ENCODE measurements at places on chromosomes 6 and 20.

- no peak for DNase-seq
Measured at GRCh38 chr6:54037277-54037779, 73.9 kb upstream of the MLIP start.

DNA sequence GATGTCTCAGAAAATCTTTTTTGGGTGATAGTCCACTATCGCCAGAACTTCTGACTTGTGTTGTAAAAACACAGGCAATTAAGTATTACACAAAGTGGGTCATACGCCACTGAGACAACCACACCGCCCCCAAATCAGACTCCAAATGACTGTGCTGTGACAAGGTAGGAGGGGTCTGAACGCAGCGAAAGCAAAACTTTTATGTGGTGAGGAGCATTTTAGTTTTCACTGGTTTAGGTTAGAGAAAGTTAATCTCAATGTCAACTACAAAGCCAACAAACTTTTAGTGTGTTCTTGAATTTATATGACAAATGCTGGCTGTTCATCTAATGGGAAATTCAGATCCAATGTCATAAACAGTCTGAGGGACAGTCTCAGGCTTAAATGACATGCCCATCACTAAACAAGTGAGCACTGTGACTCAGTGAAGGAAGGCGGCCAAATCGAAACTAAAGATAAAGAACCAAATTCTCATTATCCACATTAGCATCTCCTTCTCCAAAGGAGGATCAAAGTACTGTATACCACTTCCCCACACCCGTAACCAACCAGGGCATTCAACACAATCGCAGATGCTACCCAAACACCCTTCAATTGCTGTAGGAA, 186.7 kb downstream of the GJA10 start:
- DNase-seq, result no peak

GRCh38 chr6:127177030-127177922, 58.8 kb downstream of the RSPO3 start:
- DNase-seq, result no peak

- peak; percentile 61 for DNase-seq
Measured at GRCh38 chr20:4006640-4007039, 8.7 kb downstream of the RNF24 start.

DNA sequence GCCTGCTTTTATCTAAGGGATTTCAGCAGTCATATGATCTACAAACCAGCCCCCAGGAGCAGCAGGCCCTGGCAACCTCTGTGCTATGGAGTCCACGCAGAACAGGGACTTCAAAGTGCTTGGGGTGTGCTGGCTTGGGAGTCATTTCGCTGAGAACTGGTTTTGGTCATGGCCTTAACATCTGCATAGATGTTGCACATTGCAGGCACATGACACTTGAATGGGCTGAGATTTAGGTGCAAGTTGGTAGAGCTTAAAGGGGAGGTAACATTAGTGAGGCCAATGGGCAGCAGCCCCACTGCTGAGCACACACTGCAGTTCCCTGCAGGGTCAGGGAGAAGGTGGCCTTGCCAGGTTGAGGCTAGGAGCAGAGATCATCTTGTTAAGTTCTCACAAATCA, 43.6 kb downstream of the RREB1 start:
- DNase-seq, result no peak

GRCh38 chr6:43773050-43773979, 3.3 kb downstream of the VEGFA start:
- DNase-seq, result no peak

DNA sequence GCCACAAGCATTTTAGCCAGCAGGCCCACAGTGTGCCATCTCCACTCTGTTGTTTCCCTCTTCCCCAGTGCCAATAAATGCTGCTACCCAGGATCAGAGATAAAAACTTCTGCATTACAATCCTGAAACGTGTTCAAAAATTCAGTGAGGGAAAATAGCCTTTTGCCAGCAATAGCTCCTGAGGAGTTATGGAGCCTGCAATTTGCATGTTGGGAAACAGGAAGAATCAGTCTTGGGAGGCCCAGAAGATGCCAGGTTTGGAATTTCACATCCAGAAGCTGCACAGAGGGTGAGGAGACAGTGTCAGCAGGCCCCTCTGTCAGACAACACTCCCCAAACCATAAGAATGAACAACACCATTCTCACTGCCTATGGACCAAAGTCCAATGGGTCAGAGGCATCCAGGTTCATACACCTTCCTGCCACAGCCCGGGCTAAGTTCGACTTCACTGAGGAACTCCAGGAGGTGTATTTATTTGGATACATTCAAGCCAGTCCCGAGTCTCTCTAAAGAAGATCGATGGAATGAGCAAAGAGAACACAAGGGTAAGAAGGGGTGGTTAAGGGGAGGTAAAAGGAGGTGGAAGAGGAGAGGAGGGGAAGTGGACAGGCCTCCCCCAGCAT, 20.8 kb downstream of the RRBP1 start:
- DNase-seq, result no peak

- DNase-seq, result no peak
Measured at GRCh38 chr6:86888301-86888700, 49.0 kb upstream of the HTR1E start.

DNA sequence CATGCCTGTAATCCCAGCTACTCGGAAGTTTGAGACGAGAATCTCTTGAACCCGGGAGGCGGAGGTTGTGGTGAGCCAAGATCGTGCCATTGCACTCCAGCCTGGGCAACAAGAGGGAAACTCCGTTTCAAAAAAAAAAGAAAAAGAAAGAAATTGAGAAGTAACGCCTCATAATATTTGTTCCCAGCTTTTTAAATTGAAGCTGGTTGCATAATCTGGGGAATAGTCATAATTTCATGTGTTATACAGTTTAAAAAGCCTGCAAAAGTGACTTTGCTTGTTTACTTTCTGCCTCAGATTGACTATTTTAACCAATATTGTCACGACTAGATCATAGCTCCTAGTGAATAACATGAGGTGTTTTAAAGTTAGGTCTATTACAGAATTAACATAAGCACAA, 7.2 kb downstream of the FAM217B start:
- DNase-seq, result no peak

DNA sequence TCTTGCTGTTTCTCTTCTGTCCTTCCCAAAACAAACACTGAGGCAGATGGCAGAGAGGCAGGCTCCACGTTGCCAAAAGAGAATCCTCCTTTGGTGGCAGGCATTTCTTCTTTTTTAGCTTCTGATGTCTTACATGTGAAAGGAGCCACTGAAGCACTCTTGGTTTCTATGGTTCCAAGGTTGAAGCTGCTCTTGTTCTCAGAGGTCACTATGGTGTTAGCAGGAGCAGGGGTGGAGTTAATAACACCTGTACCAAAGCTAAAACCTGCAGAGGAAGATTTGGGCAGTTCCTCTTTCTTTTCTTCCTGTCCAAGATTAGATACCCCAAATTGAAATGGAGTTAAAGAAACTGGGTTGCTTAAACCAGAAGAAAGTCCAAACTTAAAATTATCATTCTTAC, 28.8 kb downstream of the FAM8A1 start:
- no peak for DNase-seq

DNA sequence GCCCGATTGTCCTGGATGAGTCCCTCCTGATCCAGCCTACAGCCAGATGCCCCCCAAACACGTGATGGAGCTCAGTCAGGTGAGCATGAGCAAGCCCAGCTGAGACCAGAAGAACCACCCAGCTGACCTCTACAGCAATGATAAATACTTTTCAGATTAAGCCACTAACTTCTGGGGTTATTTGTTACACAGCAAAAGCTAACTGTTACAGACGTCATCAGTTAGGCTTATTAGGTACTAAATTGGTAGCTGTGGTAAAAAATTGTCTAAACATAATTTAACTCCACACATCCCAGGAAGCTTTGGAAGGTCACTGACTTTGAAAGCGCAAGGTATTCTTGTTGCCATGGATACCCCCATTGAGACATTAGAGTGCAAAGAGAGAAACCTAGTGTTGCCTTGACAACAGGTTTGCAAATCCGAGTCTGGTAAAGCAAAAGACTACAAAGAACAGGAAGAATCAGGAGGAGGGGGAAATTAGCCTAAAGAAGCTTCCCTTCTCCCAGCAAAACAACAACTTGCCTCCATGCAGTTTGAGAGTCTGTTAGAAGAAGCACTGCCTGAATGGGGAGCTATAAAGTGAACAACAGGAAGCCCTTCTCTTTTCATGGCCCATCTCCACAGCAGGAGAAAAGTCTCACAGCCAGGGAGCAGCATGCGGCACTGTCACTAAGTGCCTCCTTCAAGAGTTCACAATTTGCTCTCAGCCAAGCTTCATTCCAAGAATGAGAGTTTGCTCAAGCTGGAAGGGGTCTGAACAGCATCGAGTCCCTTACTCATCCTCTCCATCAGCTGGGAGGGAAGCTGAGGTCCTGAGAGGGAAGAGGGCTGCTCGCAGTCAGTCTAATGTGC, 41.7 kb upstream of the ZNF831 start:
- DNase-seq, result no peak

DNA sequence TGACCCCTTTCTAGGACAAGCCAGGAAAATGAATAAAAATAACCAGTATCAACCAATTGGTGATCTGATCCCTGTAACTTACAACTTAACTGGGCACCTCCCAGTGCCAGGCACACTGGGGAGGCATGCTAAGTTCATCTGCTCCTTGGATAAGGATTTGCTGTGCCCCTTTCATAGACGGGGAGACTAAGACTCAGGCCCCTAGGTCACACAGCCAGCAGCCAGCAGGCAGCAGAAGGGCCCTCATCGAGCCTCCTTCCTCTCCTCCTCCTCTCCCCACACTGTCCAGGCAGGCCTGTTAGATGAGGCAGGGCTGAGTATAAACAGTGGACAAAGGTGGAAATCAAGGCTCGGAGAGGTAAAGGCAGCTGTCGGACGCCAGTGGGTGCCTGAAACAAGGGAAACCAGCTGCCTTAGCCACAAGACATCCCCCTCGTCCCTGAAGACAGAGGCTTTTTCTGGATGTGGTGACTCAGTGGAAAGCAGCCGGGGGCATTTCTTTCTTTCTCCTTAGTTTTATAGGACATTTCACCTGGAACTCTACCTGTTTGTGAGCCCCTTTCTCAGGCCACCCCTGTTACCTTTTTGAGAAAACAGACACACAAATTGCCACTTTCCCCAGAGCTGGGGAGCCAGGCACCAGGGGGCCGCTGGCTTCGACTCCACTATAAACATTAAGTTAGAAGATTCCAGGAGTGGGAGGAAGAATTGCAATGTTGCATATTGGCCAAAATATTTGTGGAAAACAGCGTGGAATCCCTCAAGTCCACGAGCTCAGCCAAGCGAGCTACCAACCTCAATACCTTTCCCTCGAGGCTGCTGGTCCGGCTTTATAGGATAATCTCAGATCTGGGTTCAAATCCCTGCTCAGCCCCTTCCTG, 166.0 kb downstream of the PREX1 start:
- DNase-seq, result no peak

DNA sequence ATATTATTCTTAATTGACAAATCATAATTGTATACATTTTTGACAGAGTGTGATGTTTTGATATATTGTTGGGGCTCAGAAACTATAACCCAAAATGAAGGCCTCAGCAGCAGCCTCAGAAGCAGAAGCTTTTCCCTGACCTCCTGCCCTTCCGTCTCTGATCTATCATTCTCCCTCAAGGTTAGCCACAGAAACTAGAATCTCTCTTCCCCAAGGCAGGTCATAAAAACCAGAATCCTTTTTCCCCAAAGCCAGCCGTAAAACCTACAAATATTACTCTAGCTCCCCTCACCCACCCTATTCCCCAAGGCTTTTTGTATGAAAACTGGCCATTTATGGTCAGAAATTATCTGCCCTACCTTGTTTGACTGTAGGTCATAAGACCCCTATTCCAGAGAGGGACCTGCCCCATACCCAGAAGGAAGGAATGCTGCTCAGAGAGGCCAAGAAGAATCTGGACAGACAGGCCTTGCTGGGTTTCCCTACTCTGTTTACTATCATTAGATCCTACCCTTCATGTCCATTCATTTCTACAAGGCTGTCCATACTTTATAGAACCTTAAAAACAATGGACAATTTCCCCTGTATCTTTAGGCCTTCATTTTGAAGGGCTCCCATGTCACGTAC, 14.5 kb downstream of the OR2B2 start:
- no peak for DNase-seq

GRCh38 chr20:4568361-4568959, 153.2 kb upstream of the PRND start:
- DNase-seq, result no peak

- DNase-seq, result no peak
Measured at GRCh38 chr20:15200147-15200565, 862.7 kb upstream of the FLRT3 start.

GRCh38 chr20:51624157-51624731, 81.7 kb upstream of the NFATC2 start:
- DNase-seq, result peak; percentile 44

- DNase-seq, result peak; percentile 29
Measured at GRCh38 chr6:70059039-70059719, 192.8 kb downstream of the COL19A1 start.

GRCh38 chr6:166987930-166988329, 11.3 kb upstream of the CEP43 start:
- no peak for DNase-seq
